NCI-H524 (cell line): ENCODE measurements at places on chromosomes 5 and 9.

DNA sequence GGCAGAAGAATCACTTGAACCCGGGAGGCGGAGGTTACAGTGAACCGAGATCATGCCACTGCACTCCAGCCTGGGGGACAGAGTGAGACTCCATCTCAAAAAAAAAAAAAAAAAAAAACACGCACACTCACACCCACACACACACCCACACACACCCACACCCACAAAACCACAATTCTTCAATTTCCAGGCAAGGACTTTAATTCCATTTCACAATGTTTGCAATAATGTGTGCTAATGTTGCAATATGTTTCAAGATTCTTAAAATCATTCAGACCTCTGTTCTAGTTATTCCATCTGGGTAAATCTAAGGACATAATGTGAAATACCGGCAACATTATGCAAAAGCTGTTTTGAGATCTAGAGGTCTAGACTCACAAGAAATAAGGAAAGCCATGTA lies 28.3 kb downstream of the CCDC69 start:
- no peak for DNase-seq

DNA sequence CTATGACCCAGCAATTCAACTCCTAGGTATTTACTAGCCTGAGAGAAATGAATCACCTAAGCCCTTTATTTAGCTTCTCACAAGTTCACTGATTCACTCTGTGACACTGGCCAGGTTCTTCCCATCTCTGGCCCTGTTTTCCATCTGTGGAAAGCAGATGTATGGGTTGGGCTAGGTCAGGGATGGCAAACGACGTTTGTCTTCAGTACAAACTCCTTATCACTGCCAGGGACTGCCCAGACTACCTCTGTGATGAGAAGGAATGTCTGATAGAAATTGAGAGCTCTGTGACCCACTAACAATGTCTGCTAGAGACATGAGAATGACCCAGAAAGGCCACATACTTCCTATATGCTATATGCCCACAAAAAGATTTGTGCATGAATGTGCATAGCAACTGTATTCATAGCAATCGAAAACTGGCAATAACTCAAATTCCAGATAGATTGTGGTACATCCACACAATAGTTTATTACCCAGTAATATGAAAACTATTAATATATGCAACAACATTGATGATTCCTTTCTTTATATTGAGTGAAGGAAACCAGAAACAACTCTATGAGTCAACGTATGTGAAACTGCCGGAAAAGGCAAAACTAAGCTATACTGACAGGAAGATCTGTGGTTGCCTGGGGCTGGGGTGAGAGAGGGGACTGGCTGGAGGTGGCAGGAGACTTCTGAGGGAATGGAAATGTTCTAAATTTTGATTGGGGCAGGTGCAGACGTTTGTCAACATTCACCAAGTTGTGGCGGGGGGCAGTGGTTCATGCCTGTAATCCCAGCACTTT lies 32.0 kb upstream of the ADAM19 start:
- DNase-seq = no peak

DNA sequence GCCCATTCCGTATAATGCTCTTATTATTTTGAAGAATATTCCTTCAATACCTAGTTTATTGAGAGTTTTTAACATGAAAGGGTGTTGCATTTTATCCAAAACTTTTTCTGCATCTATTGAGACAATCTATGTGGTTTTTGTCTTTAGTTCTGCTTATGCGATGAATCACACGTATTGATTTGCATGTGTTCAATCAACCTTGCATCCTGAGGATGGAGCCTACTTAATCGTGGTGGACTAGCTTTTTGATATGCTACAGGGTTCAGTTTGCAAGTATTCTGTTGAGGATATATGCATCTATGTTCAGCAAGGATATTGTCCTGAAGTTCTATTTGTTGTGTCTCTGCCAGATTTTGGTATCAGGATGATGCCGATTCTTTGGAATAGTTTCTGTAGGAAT lies 1070.3 kb upstream of the CDH18 start:
- DNase-seq = no peak

GRCh38 chr5:151357097-151357496 lies 9.7 kb upstream of the SLC36A2 start:
- DNase-seq = no peak
